ENCODE measurements at places on chromosomes 5 and 9. TPM values are rescaled to one million over a fixed set of nuclear protein-coding genes. Genes with fewer than 3 reads are reported as not detected.

The SPATA31E1 gene
- not detected for total RNA-seq

The ACTBL2 gene
- not detected for total RNA-seq

GRCh38 chr5:59236986-59237385 lies 654.1 kb downstream of the RAB3C start:
- DNase-seq = no peak

- no peak for DNase-seq
Observed at GRCh38 chr9:121599872-121600585, 51.4 kb upstream of the DAB2IP start.

DNA sequence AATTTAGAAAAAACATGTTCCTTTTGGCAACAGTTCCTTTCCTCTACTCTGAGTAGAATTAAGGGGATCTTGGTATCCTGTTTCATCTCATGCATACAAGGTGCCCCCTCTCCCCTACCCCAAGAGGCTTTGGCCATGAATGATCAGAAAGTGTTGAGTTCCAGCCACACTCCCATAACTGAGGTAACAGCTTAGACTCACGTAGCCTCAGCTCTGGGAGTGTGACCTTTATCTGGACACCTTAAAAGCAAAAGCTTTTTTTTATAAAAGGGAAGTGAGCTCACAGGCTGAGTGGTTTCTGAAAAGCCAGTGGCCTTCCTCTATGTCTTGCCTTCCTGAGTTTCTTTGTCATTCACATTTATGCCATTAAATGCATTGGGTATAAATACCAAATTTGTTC lies 900 bp upstream of the HAVCR2 start:
- no peak for DNase-seq

The ZNF782 gene
- 4.0 TPM for total RNA-seq
